Fibroblast of the aortic adventitia (primary cell): ENCODE measurements at places on chromosomes 4 and X.

DNA sequence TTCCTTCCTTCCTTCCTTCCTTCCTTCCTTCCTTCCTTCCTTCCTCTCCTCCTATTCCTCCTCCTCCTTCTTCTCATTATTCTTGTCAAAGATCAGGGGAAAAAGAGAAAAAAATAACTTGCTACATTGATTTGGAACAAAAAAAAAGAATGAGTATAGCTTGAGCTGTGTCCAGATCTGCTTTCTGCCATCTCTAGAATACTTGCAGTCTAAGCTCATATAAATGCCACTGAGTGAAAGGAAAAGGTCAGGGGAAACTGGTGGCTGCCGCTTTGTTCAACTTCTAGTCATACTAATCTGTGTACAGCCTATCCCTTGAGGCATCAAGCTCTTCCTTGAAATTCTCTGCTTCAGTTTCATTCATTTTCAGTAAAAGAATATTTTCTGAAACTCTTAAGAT is 28.3 kb upstream of the EPHA5 start:
- no peak for DNase-seq

GRCh38 chr4:122150931-122151330 is 1.2 kb upstream of the BLTP1 start:
- no peak for DNase-seq

- DNase-seq = peak; percentile 33
Observed at GRCh38 chrX:108304210-108304609, 134.0 kb downstream of the COL4A6 start.

DNA sequence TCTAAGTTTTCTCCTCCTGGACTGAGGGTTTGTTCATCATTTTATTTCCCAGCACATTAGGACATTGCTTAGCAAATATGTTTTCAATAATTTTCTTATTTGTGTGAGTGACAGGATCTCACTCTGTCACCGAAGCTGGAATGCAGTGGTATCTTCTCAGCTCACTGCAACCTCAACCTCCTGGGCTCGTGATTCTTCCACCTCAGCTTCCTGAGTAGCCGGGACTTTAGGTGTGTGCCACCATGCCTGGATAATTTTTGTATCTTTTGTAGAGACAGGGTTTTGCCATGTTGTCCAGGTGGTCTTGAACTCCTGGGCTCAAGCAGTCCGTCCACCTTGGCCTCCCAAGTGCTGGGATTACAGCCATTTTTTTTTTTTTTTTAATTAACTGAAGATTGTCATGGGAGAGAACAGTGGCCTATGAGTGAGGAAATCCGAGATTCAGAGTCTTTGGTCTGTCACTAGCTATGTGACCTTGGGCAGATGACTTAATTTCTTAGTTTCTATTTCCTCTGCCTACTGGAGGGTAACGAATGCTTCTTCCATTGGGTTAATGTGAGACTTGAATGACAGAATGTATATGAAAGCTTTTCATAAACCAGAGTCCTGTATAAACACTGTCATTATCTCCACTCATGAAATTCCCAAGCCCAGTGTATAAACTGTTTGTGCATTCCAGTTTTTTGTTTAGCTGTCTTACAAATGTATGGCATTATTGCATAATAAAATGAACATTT is 23.9 kb downstream of the MOB1B start:
- DNase-seq = no peak

GRCh38 chr4:119124352-119124751 is 11.3 kb upstream of the MYOZ2 start:
- peak; percentile 79 for DNase-seq

- no peak for DNase-seq
Observed at GRCh38 chr4:82594456-82594855, 32.7 kb upstream of the TMEM150C start.
